ENCODE measurements at places on chromosomes 2 and 18.

DNA sequence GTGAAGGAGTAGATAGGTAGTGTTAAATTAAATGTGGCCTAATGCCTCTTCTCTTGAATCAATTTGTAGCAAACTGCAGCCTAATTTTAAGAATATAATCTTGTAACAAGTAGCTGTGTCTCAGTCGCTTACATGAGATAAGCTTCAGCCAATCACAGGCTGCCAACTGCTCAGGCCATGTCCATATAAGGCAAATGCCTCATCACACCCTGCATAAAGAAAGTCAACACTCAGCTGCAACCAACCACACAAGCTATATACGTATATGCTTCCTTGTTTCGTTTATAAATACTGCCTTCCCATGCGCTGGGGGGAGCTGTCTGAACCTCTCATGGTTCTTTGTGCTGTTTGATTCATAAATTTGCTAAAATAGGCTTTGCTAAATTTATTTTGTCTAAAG is 476.3 kb downstream of the TRIB2 start:
- no peak for DNase-seq

DNA sequence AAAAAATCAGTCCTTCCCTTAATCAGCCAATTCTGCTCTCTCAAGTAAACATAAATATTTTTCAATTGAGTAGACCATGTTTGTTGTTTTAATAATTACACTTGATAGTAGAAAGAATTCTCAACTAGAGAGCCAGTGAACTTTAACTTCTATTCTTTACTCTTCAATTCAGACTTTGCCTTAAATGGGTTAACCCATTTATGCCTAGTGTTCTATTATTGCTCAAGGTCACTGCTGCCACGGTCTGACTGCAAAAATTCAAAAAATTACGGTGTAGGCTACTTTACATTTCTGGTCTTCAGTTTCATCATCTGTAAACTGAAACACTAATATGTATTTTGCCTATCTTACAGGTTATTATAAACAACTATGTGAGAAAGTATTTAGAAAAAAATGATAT is 103.1 kb downstream of the TLK1 start:
- DNase-seq: no peak

- no peak for DNase-seq
Observed at GRCh38 chr2:112731479-112731878, 10.7 kb downstream of the NT5DC4 start.

- DNase-seq: no peak
Observed at GRCh38 chr2:122754561-122754960, 999.1 kb downstream of the TSN start.

- DNase-seq: no peak
Observed at GRCh38 chr2:71006955-71007799, 12.5 kb upstream of the TEX261 start.

- no peak for DNase-seq
Observed at GRCh38 chr2:207265869-207266268, 100.1 kb upstream of the KLF7 start.

DNA sequence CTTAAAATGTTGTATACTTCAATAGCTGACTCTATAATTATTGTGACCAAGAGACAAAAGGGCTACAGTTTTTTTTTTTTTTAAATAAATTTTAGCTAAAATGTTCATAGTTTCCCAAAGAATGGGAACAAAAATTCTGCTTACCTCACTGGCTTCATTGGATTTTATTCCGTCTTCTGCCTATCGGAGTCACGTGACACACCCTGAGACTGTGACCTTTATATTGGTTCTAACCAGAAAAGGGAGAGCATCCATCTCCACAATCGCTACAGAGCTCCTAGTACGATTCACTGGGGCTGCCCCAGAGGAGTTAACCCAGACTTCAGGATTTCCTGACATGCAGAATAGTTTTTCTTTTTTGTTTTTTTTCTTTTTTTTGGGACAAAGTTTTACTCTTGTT is 203.6 kb upstream of the SLC35G4 start:
- no peak for DNase-seq

DNA sequence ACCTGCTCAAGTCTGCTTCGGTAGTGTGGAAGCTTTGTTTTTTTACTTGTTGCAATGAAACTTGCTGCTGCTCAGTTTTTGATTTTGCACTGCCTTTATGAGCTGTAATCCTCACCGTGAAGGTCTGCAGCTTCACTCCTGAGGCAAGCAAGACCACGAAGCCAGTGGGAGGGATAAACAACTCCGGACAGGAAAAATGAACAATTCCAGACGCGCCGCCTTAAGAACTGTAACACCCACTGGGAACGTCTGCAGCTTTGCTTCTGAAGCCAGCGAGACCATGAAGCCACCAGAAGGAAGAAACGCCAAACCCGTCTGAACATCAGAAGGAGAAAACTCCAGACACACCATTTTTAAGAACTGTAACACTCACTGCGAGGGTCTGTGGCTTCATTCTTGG is 245.7 kb upstream of the REG3G start:
- no peak for DNase-seq

- DNase-seq: no peak
Observed at GRCh38 chr18:53458944-53459580, 765.4 kb downstream of the MBD2 start.

Data from CD4-positive, alpha-beta T cell treated with Interleukin-1 beta for 1 hour (primary cell).